ENCODE measurements at places on chromosomes 5 and 9. TPM values are rescaled to one million over a fixed set of nuclear protein-coding genes. Genes with fewer than 3 reads are reported as not detected.

DNA sequence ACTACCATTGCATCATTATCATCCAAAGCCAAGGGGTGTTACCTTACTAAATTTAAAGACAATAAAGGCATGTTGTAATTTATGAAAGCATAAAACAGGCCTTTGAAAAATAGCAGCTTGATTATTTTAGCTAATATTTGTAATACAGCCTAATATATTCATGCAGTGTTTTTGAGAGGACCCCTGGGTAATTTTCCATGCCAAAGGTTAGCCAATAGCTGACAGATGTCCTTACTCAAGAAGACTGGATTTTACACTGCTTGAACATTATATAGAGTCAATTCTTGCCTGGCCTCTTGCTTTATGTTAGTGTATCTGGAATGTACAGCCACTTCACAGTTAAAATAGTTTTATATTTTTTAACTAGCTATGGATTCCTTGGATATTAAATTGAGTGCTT lies 337.8 kb upstream of the PAPPA start:
- H3K27ac ChIP-seq, result no peak overlapping the region
- H3K4me3 ChIP-seq, result no peak overlapping the region
- DNase-seq, result no peak
- no peaks in the 10 kb centered on the region for H3K27me3 ChIP-seq

DNA sequence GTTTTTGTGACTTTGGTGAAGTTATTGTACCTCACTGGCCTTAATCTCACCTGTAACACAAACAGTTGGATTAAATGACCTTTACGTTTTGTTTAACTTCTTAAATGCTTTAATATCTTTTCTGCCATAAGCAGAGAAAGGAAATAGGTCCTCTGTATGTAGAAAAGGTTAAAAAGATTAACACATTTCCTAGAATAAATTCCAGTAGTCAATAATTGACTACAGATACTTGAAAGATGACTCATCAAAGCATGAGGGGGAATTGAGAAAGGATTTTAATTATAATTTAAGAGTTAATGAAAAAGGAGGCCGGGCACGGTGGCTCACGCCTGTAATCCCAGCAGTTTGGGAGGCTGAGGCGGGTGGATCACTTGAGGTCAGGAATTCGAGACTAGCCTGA lies 35.8 kb upstream of the CMYA5 start:
- no peak for DNase-seq
- H3K4me3 ChIP-seq, result no peak overlapping the region
- no peaks in the 10 kb centered on the region for H3K27me3 ChIP-seq
- peaks cover 94% of the 10 kb centered on the region for H3K36me3 ChIP-seq
- H3K4me1 ChIP-seq, result no peaks in the 10 kb centered on the region

DNA sequence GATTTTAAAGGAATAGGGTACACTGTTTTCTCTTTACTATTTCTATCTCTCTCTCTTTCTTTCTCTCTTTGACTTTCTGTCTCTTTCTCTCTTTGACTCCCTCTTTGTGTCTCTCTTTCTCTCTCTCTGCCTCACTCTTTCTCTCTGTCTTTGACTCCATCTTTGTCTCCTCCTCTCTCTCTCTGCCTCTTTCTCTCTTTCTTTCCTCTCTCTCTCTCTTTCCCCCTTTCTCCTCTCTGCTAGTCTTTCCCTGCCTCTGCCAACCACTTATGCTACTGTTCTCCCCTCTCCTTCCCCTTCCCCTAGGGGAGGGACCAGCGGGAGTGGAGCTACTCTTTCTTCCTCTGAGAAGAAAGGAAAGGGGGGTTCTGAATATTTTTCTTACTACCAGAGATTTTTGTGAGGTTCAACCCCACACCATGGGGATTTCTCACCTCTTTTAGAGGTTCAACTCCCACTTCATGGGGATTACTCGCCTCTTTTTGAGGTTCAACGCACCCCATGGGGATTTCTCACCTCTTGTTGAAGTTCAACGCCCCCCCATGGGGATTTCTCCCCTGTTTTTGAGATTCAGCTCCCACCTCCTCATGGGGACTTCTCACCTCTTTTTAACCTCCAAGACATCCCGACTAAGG lies 309.9 kb downstream of the NR3C1 start:
- no peaks in the 10 kb centered on the region for H3K27me3 ChIP-seq
- H3K4me3 ChIP-seq, result no peak overlapping the region
- H3K27ac ChIP-seq, result no peak overlapping the region
- H3K36me3 ChIP-seq, result peaks cover 15% of the 10 kb centered on the region

DNA sequence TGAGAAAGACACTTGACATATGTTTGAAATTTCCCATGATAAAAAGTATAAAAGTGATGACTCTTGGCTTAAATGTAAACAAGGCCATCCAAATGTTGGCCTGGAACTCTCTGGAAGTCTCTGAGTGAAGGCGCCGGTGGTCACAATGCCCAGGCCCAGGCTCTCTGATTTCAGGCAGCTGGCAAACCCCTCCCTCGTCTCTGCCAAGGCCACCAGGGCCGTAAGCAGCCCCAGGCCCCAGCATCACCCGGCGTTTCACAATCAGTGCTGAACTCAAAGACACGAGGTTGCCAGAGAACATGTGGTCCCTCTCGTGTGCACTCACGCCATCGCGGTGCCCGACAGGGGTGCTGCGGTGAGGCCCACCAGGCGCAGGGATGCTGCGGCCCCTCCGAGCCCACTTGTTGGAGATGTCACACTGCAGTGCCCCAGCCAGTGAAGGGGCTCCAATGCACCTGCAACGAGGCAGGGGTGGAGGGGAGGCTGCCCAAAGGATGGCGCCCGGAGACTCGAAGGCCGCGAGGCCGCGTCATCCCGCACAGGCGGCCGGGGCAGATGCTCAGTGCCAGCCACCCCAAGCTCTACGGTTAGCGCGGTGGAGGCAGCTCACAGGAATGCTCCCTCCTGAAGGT lies 15.0 kb downstream of the LPCAT1 start:
- H3K4me3 ChIP-seq, result no peak overlapping the region
- DNase-seq, result no peak
- H3K27ac ChIP-seq, result no peak overlapping the region
- peaks cover 44% of the 10 kb centered on the region for H3K4me1 ChIP-seq
- H3K27me3 ChIP-seq, result no peaks in the 10 kb centered on the region

- H3K4me1 ChIP-seq, result no peaks in the 10 kb centered on the region
- no peak overlapping the region for H3K27ac ChIP-seq
- H3K36me3 ChIP-seq, result no peaks in the 10 kb centered on the region
- no peak overlapping the region for H3K4me3 ChIP-seq
- no peaks in the 10 kb centered on the region for H3K27me3 ChIP-seq
- no peak for DNase-seq
Observed at GRCh38 chr5:174775081-174775480, 50.7 kb downstream of the MSX2 start.

DNA sequence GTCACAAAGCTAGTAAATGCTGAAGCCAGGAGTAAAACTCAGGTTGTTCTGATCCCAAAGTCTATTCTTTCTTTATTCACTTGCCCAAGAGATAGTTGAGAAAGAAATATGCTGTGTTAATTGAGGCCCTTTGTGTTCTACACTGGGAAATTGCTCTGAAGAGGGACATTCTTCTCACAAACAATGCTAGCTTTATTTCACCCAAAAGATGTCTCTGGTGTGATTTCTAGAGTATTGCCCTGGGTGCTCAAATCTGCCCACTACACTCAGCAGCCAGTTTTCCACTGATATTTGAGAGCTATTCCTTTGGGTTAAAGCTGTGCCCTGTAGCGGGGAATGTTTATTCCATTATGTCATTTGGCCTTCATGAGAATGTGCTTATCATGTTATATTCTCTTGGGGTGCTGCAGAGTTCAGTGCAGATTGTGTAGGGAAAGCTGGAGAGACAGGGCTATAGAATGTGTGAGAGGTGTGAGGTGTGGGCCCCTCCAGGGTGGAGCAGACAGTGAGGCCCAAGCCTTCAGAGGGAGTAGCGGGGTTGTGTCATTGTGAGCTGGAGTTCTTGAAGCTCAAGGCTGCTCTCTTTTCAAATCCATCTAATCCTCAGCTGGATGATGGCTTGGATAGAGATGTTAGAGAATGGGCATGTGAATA lies 21.0 kb upstream of the C5orf63 start:
- no peaks in the 10 kb centered on the region for H3K36me3 ChIP-seq
- no peak for DNase-seq
- H3K4me1 ChIP-seq, result no peaks in the 10 kb centered on the region
- no peaks in the 10 kb centered on the region for H3K27me3 ChIP-seq
- H3K4me3 ChIP-seq, result no peak overlapping the region

- no peak overlapping the region for H3K27ac ChIP-seq
- DNase-seq, result peak; percentile 24
- no peaks in the 10 kb centered on the region for H3K36me3 ChIP-seq
- peaks cover 57% of the 10 kb centered on the region for H3K4me1 ChIP-seq
- no peak overlapping the region for H3K4me3 ChIP-seq
Observed at GRCh38 chr9:104775574-104775936, 11.6 kb downstream of the NIPSNAP3B start.

GRCh38 chr9:91949392-91949945 lies 559 bp downstream of the ROR2 start:
- no peaks in the 10 kb centered on the region for H3K36me3 ChIP-seq
- H3K27me3 ChIP-seq, result peaks cover 48% of the 10 kb centered on the region
- peaks cover 12% of the 10 kb centered on the region for H3K4me1 ChIP-seq
- no peak overlapping the region for H3K27ac ChIP-seq
- no peak overlapping the region for H3K4me3 ChIP-seq
- no peak for DNase-seq

DNA sequence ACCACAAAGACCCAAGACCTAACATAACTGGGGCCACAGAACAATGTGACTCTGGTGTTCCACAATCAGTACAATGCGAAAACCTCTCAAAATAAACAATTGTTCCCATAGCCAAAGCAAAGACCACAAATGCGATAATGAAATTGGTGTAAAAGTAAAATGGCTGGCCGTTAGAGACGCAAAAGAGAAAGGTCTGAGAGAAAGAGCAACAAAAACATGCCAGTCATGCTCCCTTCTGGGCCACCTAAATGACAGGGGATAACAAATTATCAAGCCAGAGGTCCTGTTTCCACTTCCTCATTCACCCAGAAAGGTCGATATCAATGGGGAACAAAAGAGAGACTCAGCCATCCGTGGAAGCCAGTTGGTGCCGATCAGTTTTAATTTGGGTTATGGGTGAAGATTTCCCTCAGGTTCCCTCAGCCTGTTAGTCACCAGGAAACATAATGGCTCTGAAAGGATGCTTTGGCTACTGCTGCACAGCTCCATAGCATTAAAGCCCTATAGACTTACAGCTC lies 9.2 kb upstream of the CFAP95 start:
- DNase-seq, result peak; percentile 10
- H3K36me3 ChIP-seq, result no peaks in the 10 kb centered on the region
- no peak overlapping the region for H3K4me3 ChIP-seq
- H3K4me1 ChIP-seq, result peaks cover 11% of the 10 kb centered on the region
- no peak overlapping the region for H3K27ac ChIP-seq

DNA sequence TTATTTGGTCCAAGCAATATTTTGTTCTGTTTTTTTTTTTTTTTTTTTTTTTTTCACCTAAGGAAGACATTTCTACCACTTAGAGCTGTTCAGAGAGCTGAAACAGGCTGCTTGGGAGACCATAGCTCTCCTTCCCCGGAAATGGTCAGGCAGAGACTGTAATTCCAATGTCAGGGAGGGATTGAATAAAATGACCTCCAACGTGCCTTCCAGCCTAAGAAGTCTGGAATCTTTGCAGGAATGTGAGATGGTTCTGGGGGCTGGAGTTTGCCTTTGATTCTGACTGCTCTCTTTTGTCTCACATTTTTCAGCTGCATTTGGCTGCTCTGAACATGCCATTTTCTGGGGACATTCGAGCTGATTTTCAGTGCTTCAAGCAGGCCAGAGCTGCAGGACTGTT lies 38.3 kb upstream of the TGFBR1 start:
- H3K27ac ChIP-seq, result no peak overlapping the region
- H3K4me3 ChIP-seq, result no peak overlapping the region
- no peaks in the 10 kb centered on the region for H3K4me1 ChIP-seq
- no peak for DNase-seq
- no peaks in the 10 kb centered on the region for H3K36me3 ChIP-seq
- H3K27me3 ChIP-seq, result no peaks in the 10 kb centered on the region

- no peaks in the 10 kb centered on the region for H3K4me1 ChIP-seq
- no peaks in the 10 kb centered on the region for H3K36me3 ChIP-seq
- no peak overlapping the region for H3K4me3 ChIP-seq
- no peaks in the 10 kb centered on the region for H3K27me3 ChIP-seq
- no peak overlapping the region for H3K27ac ChIP-seq
Observed at GRCh38 chr5:41876678-41877077, 6.5 kb upstream of the OXCT1 start.

- peaks cover 31% of the 10 kb centered on the region for H3K4me1 ChIP-seq
- no peak for DNase-seq
- peak overlapping the region; percentile 83 for H3K4me3 ChIP-seq
- peaks cover 26% of the 10 kb centered on the region for H3K27me3 ChIP-seq
- H3K36me3 ChIP-seq, result no peaks in the 10 kb centered on the region
- no peak overlapping the region for H3K27ac ChIP-seq
Observed at GRCh38 chr5:76716456-76717157, 681 bp downstream of the F2R start.

- H3K36me3 ChIP-seq, result no peaks in the 10 kb centered on the region
- H3K4me3 ChIP-seq, result no peak overlapping the region
- no peak overlapping the region for H3K27ac ChIP-seq
- peak; percentile 51 for DNase-seq
- H3K27me3 ChIP-seq, result peaks cover 9% of the 10 kb centered on the region
- H3K4me1 ChIP-seq, result peaks cover 26% of the 10 kb centered on the region
Observed at GRCh38 chr9:69919461-69920061, 98.9 kb downstream of the CFAP95 start.

GRCh38 chr9:99162759-99163364 lies 57.9 kb downstream of the TGFBR1 start:
- DNase-seq, result no peak
- peaks cover 5% of the 10 kb centered on the region for H3K27me3 ChIP-seq
- no peaks in the 10 kb centered on the region for H3K36me3 ChIP-seq
- H3K4me3 ChIP-seq, result no peak overlapping the region

- no peaks in the 10 kb centered on the region for H3K36me3 ChIP-seq
- H3K4me1 ChIP-seq, result no peaks in the 10 kb centered on the region
- DNase-seq, result no peak
- no peak overlapping the region for H3K4me3 ChIP-seq
- no peak overlapping the region for H3K27ac ChIP-seq
Observed at GRCh38 chr5:81005708-81006107, 45.5 kb downstream of the RASGRF2 start.

The HSPA4 gene
- 27.7 TPM for polyA plus RNA-seq

The CNTNAP3B gene
- polyA plus RNA-seq, result not detected

The HTR1A gene
- not detected for polyA plus RNA-seq

The CLIC3 gene
- 0.51 TPM for polyA plus RNA-seq

The SPINK4 gene
- polyA plus RNA-seq, result not detected

The ZMYND19 gene
- polyA plus RNA-seq, result 4.5 TPM

The FANCC gene
- polyA plus RNA-seq, result 1.2 TPM

The LHX3 gene
- not detected for polyA plus RNA-seq

The ZNF879 gene
- 0.71 TPM for polyA plus RNA-seq

The PDLIM4 gene
- polyA plus RNA-seq, result not detected

The MEF2C gene
- polyA plus RNA-seq, result 89.3 TPM

The PLPP7 gene
- polyA plus RNA-seq, result 1.8 TPM

The FBP2 gene
- not detected for polyA plus RNA-seq

The TBC1D2 gene
- 79.0 TPM for polyA plus RNA-seq
